ENCODE measurements at places on chromosomes 4 and X. TPM values are rescaled to one million over a fixed set of nuclear protein-coding genes. Genes with fewer than 3 reads are reported as not detected.

- DNase-seq = no peak
These were observed 19.7 kb downstream of the TRIM2 start for GRCh38 chr4:153223930-153224329.

- no peak for DNase-seq
These were observed 509.7 kb downstream of the INPP4B start for GRCh38 chr4:142336251-142336934.

DNA sequence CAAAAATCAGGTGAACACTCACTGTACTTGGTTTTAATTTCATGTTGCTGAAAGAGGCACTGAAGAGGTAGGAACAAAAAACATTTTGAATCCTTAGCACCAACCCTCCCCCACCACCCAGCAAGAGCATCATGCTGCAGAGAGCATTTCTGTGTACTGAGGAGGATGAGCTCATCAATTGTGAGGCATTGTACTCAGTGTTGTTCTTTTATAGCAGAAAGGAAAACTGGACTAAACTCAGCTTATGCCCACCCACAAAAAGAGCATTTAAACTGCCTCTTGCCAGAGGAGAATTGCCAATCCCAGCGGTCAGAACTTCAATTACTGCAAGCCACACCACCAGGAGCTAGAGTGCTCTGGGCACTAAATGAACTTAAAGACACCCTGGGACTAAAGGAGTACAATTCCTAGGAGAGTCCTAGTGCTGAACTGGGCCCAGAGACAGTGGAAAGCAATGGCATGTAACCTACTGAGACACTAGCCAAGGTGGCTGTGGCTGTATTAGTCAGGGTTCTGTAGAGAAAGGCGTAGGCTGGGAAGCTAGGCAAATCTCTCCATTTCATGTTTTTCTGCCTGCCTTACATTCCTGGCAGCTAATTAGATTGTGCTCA lies 280.7 kb upstream of the KLHL4 start:
- no peak for DNase-seq

DNA sequence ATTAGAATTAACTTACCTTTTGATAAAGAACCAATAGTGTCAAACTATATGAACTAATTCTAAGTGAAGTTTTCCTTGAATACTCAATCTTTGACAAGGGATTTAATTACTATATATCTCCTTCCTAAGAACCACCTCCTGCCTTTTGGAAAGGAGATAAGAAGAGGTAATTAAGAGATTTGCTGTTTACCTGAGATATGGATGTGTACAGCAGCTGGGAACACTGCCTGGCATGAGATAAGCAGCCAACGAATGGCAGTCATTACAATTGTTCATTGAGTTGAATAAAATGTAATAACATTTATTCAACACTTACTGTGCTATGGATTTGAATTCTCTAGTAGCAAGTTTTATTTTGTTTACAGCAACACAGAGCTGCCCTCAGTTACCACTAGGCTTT lies 407.1 kb downstream of the SPOCK3 start:
- no peak for DNase-seq

- DNase-seq = no peak
These were observed 211.0 kb upstream of the EMCN start for GRCh38 chr4:100728861-100729260.

GRCh38 chr4:134201216-134202161 lies at the start of gene PABPC4L:
Gene PABPC4L, minus strand, starts transcription at chr4:134201789. Its CDS starts 770 bp downstream, at chr4:134201019.
- no peak for DNase-seq

DNA sequence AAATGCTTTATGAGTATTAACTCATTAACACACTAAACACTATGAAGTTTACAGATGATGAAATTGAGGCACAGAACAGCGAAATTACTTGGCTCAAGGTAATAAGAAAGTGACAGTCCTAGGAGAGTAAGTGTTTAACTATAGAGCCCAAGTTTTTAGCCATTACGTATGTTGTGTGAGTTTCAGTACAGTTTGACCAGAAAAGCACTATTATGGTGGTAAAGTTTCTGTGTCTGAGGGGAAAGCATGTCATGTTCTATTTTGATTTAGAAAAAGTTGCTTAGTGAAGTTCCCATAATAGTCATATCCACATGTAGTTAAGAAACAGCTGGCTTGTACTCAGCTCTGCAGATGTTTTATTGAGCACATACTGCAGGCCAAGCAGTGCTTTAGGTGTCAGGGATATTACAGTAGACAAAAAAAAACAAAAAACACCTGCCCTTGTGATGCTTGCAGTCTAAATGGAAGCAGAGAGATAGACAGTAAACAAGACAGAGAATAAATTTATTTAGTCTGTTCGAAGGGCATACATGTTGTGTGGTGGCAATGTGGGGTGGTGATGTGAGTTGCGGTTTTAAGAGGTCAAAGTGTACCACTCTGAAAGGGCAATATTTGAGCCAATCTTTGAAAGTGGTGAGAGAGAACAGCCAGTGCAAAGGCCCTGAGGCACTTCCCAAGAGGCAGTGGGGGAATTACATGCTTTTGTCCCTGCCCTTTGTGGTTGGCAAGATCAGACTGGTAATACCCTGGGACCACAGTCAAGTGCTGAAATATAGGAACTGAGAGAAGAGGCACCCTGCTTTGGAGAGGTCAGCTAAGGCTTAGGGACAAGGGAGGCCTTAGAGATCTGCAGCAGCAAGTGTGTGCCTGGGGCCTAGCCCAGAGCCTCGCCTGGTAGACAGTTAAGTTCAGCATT lies 6.2 kb downstream of the TMEM131L start:
- DNase-seq = no peak

GRCh38 chr4:113969709-113970334 lies 9.6 kb downstream of the ARSJ start:
- DNase-seq = no peak

GRCh38 chrX:103585411-103586313 lies at the start of gene TCEAL4:
Gene TCEAL4, plus strand, starts transcription at chrX:103585515. Its CDS starts 1,161 bp downstream, at chrX:103586676.
- DNase-seq = peak; percentile 65

DNA sequence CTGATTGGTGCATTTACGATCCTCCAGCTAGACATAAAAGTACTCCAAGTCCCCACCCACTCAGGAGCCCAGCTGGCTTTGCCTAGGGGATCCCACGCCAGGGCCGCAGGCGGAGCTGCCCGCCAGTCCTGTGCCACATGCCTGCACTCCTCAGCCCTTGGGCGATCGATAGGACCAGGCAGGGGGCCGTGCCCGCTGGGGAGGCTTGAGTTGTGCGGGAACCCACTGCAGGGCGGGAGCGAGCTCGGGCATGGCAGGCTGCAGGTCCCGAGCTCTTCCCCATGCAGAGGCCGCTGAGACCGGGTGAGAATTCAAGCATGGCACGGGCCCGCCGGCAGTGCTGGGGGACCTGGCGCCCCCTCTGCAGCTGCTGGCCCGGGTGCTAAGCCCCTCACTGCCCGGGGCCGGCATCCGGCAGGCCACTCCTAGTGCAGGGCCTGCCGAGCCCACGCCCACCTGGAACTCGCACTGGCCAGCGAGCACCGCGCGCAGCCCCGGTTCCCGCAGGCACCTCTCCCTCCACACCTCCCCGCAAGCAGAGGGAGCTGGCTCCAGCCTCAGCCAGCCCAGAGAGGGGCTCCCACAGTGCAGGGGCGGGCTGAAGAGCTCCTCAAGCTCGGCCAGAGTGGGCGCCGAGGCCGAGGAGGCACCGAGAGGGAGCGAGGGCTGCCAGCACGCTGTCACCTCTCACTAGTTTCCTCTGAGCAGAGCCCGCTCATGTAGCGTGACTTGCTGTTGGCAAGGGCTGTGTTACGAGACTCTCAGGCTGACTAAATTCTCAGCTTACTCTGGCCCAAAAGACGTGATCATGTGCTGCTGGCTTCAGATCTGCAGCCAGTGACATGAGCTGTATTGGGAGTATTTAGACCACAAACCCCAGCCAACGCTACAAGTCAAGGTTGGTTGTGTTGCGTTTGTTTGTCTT lies 87.5 kb downstream of the TRAPPC11 start:
- DNase-seq = no peak

DNA sequence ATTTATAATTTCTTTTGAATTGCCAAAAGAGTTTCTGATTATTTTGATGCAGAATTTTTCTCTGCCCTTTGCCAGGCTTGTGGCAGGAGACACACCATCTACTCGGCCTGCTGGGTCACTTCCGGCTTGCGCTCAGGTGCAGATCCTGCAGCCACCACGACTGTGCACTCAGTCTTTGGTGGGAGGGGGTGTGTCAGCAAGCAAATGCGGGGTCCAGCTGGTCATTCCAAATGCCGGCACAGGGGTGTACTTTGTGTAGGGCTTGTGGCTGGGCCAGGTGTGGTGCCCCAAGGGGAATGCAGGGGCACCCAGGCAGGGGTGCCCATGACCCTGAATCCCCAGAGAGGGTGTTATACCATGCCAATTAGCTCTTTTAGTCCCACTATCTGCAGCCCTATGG lies 673.0 kb downstream of the TLL1 start:
- no peak for DNase-seq

DNA sequence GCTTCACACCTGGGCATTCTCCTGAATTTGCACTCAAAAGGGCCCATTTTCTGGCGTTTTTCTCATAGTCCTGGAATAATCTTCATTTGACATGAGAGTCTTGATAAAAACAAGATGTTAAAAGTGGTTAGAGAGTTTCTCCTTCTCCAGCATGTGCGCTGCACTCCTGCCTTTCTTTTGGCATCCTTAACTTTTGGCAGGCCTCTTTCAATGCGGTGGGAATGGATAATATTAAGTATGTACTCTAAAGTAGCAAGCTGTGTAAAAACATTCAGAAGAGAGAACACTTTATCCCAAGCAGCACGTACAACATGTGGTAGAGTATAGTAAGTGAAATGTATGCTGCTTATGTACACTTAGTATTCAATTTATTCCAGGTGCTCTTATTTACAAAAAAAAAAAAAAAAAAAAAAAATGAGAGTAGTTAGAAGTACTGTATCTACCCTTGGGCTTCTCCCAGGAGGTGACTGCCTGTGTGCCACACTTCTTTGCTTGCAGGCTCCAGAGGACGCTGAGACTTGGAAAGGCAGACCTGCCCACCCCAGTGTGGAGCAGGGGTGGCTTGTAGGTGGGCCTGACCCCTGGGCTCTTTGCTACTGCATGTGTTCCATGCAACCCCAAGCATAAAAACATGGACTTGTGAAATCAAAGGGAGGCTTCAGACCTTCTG lies 3.9 kb downstream of the FGF2 start:
- DNase-seq = no peak

DNA sequence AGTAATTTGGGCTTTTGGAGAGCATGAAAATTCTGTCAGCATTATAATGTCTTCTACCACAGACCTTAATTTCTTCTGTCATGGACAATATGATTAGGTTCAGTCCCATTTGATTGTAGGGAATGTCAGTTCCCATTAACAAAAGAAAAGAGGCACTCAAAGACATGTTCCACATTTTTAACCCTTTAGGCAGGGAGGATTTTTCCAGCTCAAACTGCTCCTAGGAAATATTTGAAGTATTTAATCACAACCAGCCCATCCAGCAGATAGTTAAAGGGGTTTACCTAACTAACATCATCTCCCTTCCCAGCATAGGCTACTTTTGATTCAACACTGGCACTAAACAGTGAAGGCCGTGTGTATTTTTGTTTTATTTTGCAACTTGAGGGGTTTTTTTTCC lies 256.0 kb downstream of the DHX15 start:
- DNase-seq = no peak

GRCh38 chrX:131392666-131393065 lies 103.6 kb upstream of the IGSF1 start:
- no peak for DNase-seq

DNA sequence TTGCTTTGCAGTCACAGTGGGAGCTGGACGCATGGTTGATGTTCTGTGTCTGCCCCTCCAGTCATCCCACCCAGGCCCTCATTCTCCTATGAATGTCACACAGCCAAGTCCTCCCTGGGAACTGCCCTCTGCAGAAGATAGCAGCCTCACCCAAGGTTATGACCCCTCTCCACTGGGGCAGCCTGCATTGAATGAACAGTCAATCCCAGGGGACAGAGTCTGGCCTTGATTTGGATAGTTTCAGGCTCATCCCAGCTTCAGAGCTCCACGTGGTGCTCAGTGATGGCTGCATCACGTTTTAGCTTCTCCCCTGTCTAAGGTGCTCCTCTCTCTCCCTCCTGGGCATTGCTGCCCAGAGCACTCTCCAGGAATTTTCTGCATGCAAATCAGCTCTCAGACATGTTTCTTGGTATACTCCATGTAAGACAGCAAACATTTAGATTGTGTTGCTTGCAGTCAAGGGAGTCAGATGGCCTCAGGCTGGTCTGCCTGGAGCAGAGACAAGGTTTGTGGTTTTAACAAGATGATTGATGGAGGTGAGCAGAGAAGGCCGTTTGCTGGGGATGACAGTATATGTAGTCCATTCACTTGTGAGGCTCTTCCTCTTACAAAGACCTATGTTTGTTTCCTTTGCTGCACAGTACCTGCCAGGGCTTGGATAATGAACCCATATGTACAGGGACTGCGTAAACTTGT lies 56.1 kb upstream of the MSX1 start:
- DNase-seq = no peak

GRCh38 chr4:114926583-114926982 lies 186.8 kb downstream of the NDST4 start:
- DNase-seq = no peak

GRCh38 chrX:153874366-153875125 lies 11.4 kb downstream of the L1CAM start:
- DNase-seq = no peak

- no peak for DNase-seq
These were observed 207.5 kb upstream of the FAM9B start for GRCh38 chrX:9241427-9241826.

DNA sequence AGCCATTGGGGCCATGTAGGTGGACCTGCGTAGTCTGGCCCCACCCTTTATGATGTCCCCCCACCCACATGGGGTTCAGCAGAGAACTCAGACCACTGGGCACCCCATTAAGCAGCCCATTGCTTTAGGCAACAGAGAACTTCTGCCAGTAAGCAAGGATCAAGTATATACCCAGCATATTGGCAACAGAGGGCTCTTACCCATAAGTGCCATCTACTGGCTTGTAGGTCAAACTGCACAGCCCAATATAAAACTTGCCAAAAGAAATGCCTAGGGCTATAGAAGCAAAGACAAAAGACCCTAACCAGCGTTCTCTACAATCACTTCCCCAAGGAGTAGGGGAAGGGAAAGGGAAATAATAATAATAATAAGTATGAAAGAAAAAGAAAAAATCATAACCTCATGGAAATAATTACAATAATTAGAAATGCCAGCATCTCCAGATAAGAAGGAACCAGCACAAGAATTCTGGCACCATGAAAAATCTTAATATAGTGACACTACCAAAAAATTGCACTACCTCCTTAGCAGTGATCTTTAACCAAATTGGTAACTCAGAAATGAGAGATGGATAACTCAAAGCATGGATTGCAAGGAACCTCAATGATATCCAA lies 1090.7 kb downstream of the FAT4 start:
- no peak for DNase-seq

The PAGE1 gene
- not detected for total RNA-seq

The COL25A1 gene
- 0.12 TPM for total RNA-seq

The PPP2R2C gene
- total RNA-seq = 0.41 TPM

The PHF8 gene
- 36.8 TPM for total RNA-seq

The SHISA3 gene
- 1.6 TPM for total RNA-seq

The HTN1 gene
- not detected for total RNA-seq

The MED12 gene
- total RNA-seq = 34.4 TPM

The CXCL6 gene
- total RNA-seq = not detected

The SASH3 gene
- total RNA-seq = 6.1 TPM

The CLIC2 gene
- 8.3 TPM for total RNA-seq

The ARHGEF9 gene
- total RNA-seq = 34.3 TPM
